Activated CD4-positive, alpha-beta T cell treated with anti-CD3 and anti-CD28 coated beads for 48 hours (primary cell): ENCODE measurements at places on chromosomes 12 and 14.
A peak's percentile ranks its signal among the peaks of the same experiment; 100 is the strongest.

- DNase-seq = no peak
Measured at GRCh38 chr12:9808504-9808903, 18.8 kb upstream of the KLRF1 start.

DNA sequence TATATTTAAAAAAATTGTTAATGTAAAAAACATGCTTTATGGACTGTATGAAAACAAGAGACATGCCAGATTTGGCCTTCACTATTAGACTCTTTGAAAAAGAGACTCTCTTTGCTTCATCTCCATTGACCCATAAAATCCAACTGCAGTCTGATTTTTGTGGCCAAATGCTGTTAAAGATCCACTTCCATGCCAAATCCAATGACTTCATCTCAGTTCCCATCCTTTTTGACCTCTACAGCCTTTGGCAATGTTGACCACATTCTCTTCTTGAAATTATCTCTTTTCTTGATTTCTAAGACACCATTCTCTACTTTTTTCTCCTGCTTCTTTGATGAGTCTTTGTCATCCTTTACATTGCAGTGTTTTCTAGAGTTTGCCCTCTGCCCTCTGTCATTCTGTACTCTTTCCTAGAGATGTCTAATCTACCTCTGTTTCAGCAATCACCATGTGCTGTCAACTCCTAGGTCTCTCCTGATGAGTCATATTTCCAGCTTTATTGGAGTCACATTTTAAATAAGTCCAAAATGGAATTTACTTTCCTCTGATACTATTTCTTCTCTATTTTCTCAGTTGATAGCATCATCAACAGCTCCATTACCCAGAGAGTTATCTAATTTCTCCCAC lies 2.4 kb downstream of the TMPRSS12 start:
- no peak for DNase-seq

GRCh38 chr12:24499151-24500146 lies 449.5 kb downstream of the BCAT1 start:
- DNase-seq = no peak

DNA sequence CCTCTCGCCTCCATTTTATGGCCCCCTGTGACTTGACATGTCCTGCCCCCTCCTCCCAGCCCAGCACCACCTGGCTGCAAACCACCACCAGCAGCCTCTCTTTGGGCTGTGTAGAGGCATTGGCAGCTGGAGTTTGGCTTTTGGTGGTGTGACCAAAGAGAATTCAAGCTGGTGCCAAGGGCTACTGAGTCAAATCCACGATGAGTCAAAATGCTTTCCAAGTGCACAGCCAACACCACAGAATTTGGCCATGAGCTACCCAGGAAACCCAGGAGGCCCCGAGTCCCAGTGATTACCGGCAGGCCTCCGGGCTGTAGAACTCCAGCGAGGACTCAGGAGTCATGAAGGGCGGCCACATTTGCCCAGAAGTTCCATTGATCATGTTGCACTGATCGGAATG lies 53.8 kb downstream of the SCARB1 start:
- no peak for DNase-seq

- no peak for DNase-seq
Measured at GRCh38 chr12:202081-202731, 11.8 kb downstream of the SLC6A12 start.

DNA sequence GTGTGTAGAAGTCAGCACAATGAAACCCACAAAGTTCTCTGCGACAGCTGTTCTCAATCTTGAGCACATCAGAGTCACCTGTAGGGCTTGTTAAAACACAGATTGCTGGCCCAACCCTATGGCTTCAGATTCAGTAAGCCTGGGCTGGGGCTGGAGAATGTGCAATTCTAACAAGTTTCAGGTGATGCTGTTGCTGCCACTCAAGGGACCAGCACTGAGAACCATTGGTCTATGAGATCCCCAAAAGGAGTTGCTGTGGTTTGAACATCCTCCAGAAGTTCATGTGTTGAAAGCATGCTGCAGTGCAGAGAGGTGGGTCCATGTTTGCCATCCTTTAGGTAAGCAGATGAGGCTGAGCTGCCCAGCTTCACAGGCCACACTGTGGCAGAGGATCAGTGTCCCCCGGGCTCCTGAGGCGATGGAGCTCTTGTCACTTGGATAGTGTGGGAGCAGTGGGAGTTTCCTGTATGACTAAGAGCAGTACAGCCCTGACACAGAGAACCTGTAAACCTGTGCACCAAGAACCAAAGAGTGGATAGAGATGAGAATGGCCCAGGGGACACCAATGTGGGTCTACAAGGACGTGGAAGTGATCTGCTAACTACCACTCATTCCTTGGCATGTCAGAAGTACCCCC lies 8.0 kb upstream of the RTRAF start:
- DNase-seq = peak; percentile 8

- no peak for DNase-seq
Measured at GRCh38 chr12:49092816-49093406, 1.7 kb downstream of the DHH start.

DNA sequence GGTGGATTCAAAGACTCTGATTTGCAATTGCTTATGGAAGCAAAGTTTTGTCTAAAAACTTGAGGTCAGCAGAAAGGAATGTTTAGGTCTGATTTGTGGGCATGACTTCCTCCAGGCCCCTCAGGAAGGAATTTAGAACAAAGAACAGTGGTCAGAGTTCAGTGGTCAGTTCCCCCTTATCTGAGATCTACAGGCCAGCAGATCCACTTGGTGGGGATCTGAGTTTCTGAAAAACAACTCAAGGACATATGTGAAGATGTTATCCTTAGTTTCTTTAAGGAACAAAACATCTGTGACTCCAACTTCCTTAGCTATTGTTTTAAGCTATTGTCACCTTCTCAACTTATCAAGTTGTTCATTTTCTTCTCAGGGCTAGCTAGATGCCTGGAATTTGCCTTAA lies 28.0 kb upstream of the NAA30 start:
- no peak for DNase-seq
